ENCODE measurements at places on chromosomes 4 and X.

DNA sequence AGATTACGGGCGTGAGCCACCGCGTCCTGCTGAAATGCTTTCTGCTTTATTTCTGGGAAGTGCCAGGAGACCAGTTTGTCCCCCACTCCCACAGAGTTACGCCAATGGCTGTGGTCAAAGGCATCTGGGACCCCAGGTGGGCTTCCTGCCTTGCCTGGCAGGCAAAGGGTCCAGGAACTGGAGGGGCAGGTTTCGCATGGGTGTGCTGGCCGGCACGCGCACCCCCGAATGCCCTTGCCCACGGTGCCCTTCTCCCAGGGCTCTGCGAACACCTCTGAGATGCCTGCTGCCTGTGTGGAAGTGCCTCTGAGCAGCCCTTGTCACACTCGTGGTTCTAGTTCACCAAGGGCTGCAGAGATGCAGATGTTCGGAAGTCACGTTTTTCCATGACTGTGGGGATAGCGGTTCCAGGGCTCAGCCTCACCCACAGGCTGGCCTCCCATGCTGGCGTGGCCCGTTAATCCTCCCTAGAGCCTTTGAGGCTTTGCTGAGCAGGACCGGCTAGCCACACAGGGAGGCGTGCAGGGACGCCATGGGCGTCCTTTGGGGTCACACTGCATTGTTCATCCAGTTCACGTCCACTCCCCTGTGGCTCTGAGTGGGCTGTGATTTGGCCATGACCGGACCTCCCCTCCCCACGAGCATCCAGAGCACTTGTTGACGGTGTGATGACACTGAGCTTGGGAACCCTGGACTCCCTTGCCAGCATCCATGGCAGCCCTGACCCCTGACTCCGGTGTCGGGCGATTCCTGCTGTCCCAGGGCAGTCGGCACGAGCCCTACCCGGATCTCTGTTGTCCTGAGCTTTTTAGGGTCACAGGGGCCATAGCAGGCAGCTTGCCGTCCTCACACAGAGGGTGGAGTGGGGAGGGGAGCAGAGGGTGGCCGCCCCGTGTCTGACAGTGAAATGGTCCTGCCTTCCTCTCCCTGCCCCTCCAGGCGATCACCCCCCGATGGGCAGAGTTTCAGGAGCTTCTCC, 12.7 kb upstream of the ADD1 start:
- DNase-seq: no peak

DNA sequence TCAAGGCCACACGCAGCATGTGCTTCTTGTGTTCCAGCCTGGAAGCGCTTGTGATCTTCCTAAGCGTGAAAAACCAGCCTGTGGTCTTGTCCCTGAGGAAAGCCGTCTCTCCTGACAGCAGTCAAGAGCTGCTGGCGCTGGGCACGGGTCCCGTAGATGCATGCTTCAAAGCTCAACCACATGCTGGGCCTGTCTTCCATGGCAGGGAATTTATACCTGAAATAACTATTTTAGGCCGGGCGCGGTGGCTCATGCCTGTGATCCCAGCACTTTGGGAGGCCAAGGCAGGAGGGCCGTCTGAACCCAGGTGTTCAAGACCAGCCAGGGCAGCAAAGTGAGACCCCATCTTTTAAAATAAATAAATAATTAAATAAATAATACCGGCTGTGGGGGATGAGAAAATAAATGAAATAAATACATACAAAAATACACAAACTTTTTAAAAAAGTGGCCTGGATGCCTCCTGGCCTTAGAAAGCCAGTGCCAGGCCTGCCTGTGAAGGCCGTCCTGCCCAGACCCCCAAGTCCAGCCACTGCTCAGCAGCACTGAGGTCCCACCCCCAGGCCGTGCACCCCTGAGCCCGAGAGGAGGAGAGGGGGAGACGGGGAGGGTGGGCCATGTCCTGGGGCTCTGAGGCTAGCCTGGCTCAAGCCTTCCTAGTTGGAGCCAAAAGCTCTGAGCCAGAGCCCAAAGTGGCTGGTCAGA, 10.4 kb downstream of the LRPAP1 start:
- DNase-seq: no peak

GRCh38 chrX:123083924-123084323, 100.2 kb upstream of the GRIA3 start:
- no peak for DNase-seq

GRCh38 chr4:71559957-71560571, 221.2 kb downstream of the SLC4A4 start:
- DNase-seq: peak; percentile 9

DNA sequence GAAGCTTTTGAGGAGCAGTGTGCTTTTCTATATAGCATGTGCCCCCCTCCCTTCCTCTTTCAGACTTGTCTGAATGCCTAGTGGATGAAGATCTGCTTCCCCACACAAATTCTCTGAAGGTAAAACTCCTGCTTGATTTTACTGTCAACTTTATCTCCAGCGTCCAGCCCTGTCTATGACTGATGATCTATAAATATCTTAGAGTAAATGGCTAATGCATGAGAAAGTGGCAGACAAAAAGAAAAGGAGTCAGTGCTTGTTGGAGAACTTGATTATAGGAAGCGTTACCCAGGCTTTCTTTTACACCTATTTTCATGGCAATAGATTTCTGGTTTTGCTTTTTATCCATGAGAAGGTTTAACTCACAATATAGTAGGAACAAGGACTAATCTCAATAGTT, 168.3 kb upstream of the HS3ST1 start:
- no peak for DNase-seq

- no peak for DNase-seq
Measured at GRCh38 chr4:185222598-185222997, 13.2 kb downstream of the SNX25 start.

- DNase-seq: no peak
Measured at GRCh38 chrX:38754818-38755718, 46.2 kb upstream of the MID1IP1 start.

DNA sequence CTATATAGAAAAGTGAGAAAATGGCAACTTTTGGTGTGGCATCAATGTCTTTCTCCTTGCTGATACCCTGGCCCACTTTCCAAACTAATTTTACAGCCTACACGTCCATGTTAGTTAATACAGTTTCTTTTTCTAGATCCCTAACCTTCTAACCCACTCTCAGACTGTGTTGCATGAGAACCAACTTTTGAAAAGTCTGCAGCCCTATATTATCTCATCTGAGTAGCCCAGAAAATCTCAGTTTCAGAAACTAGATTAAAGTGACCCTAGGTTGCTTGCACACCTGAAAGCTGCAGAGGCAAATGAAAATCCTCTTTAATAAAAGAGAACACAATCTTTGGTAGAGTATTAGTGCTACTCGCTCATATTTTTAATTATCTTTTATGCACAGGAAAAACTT, 371.6 kb upstream of the EMCN start:
- no peak for DNase-seq

DNA sequence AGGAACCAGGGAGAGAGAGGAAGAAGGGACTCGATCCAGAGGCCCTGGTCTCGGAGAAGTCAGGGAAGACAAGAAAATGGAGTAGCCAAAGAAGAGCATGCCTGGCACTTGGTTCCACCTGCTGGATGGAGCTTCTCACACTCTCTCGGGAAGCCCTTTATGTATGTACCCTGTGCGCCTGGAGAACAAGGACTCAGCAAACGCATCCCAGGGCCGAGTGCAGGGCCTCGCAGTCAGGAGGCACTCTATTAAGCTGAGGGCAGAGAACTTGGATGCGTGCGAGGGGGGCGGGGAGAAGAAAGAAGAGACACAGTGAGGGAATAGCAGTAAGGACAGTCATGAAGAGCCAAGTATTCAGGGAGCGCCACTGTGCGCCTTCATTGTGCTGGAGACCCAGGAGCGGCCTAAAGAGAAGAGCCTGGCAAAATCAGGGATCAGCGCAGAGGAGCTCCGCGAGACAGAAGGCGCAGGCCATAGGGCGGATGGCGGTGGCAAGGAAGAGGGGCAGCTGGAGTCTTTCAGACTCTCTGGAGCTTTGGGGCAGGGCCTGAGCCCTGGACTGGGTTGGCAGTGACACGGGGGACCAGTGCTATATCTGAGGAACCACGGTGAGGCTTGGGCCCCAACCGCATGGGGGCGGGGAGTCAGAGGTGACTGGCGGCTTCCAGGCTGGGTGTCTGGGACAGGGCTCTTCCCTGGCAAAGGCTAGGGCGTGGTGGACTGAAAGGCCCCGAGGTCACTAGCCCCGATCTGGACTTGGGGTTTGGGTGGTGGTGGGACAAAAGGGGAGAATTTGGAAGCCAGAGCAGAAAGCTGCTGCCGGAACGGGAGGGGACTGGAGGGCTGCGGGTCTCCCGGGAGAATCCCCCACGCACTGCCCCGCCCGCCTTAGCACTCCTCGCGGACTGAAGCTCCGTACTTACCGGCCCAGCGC, 1.9 kb upstream of the SEPTIN6 start:
- DNase-seq: peak; percentile 16

DNA sequence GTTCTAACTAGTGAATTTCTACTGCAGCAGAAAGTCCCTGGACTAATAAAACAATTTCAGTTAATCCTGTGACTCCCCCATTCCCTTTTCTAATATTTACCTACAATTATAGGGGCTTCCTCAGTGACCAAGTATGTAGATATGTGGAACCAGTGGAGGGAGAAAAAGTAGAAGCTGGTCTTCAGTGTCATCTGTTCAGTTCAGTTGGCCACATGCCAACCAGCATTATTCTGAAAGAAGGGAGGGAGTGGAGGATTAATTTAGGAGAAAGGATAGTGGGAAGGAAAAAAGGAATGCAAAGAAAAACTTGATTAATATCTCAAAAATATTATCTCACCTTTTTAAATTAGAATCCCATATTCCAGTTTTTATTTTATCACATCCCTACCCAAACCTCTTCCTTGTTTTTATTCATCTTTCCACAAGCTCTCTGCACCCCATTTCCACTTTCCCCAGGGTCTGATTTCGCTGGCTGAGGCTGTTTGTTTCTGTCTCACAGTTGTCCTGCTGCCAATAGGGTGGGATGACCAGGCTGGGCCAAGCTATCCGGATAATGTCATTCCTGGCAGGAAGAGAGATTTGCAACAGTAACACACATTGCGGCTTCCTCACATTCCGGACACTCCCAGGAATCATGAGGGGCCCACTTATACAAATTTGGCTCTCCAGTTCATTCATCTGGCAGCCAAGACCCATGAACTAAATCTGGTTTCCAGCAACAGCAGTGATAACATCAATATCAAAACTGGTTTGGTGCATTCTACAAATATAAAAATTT, 24.6 kb upstream of the ANTXR2 start:
- peak; percentile 86 for DNase-seq

- no peak for DNase-seq
Measured at GRCh38 chrX:7127056-7127455, 20.5 kb upstream of the STS start.

- no peak for DNase-seq
Measured at GRCh38 chrX:11406109-11406765, 113.0 kb downstream of the AMELX start.

DNA sequence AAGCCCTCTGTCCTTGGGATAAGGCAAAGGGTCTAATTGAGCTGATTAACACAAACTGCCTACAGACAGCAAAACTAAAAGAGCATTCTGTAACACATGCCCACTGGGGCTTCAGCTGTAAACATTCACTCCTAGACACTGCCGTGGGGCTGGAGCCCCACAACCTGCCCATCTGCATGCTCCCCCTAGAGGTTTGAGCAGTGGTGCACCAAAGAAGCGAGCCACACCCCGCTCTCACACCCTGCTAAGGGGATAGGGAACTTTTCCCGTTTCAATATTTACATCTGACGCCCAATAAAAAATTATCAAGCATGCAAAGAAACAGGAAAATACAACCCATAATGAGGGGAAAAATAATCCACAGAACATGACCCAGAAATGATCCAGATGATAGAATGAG, 46.9 kb upstream of the HSD17B10 start:
- DNase-seq: peak; percentile 4

DNA sequence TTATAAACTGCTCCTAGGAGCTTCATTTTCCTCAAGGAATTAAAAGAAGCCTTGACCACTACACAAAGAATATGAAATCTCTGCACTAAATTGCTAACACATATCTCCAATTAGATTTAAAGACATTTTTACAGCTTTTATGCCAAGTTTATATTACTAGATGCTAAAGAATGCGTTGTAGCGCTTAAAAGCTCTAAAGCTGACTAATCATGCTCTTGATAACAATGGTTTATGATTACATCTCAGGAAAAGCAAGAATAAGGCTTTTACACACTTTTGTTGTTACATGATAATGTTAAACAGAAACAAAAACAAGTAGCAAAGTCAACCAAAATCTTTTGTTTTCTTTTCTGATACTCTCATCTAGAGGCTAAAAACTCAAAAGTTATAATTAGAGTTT, 44.7 kb downstream of the SLC10A7 start:
- peak; percentile 14 for DNase-seq

DNA sequence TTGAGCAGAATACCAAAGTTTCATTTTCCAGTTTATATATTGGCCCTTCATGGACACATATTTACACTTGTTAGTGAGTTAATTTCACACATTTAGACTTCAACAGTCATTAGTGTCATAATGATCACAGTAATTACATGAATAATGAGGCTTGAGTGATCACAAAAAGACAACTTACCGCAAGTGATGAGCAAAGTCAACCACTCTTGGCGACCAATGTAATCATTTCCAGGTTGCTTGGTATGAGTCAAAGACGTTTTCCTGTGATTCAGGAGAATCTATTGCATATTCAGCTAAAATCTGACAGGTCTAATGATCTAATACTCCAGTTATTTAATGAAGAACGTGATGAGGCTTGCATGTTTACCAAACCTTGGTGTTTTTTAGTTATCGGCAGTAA, 407.9 kb upstream of the TENM3 start:
- no peak for DNase-seq

GRCh38 chr4:47899639-47900038, 14.7 kb downstream of the NFXL1 start:
- no peak for DNase-seq

GRCh38 chrX:40154250-40154852, 56.6 kb upstream of the BCOR start:
- DNase-seq: peak; percentile 34

DNA sequence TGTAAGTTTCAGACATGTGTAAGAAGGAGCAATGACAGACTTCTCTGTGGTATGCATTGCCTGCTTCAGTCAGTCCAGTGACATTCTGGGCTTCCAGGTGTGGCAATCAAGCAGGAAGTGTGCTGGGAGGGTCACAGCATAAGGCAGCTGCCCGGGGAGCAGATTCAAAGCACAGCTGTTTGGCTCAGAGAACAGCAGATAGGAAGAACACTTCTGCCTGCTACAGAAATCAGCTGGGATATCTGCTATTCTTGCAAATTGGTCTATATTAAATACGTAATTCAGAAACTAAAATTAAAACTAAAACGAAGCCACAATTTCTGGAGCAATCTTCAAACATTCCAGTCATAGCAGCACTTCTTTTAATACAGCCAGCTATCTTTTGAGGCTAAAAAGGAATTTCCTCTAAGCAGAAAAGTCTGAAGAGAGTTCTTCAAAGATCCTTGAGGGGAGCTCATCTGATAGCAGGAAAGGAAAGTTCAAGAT, 47.5 kb upstream of the GALNT7 start:
- DNase-seq: peak; percentile 45

GRCh38 chr4:130067419-130067818, 971.5 kb downstream of the C4orf33 start:
- DNase-seq: no peak

DNA sequence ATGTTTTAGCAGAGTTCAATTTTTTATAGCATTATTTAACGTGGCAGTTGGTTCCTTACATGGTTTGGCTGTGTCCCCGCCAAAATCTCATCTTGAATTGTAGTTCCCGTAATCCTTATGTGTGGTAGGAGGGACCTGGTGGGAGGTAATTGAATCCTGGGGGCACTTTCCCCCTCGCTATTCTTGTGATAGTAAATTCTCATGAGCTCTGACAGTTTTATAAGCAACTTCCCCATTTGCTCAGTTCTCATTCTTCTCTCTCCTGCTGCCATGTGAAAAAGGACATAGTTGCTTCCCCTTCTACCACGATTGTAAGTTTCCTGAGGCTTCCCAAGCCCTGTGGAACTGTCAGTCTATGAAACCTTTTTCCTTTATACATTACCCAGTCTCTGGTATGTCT, 329.5 kb downstream of the GRIA2 start:
- no peak for DNase-seq

GRCh38 chr4:9989918-9990635, 31.2 kb downstream of the SLC2A9 start:
- DNase-seq: no peak
